ENCODE measurements at places on chromosomes 7 and 10. TPM values are rescaled to one million over a fixed set of nuclear protein-coding genes. Genes with fewer than 3 reads are reported as not detected.

DNA sequence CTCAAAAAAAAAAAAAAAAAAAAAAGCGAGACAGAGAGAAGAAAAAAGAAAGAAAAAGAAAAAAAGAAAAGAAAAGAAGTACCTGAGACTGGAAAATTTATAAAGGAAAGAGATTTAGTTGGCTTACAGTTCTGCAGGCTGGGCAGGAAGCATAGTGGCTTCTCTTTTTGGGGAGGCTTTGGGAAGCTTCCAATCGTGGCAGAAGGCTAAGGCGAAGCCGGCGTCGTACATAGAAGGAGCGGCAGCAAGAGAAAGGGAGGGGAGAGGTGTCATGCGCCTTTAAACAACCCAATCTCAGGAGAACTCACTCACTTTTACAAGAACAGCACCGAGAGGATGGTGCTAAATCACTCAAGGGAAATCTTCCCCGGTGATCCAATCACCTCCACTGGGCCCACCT lies 272.1 kb upstream of the FOXK1 start:
- DNase-seq, result no peak

DNA sequence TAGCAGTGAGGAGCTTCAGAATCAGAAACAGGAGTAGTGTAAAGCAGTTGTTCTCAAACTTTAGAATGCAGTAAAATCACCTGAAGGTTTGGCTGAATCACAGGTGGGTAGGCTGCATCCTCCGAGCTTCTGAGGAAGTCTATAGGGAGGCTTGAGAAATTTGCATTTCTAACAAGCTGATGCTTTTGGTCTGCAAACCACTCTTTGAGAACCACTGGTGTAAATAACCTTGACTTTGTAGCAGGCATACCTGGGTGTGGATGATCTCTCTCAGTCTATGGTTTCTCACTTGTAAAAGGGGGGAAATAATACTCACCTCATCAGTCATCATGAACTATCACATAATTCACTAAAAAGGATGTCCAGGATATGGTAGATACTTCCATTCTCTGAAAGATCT lies 118.1 kb downstream of the SRI start:
- DNase-seq, result no peak

GRCh38 chr10:119501690-119502089 lies 40.8 kb downstream of the RGS10 start:
- DNase-seq, result no peak

DNA sequence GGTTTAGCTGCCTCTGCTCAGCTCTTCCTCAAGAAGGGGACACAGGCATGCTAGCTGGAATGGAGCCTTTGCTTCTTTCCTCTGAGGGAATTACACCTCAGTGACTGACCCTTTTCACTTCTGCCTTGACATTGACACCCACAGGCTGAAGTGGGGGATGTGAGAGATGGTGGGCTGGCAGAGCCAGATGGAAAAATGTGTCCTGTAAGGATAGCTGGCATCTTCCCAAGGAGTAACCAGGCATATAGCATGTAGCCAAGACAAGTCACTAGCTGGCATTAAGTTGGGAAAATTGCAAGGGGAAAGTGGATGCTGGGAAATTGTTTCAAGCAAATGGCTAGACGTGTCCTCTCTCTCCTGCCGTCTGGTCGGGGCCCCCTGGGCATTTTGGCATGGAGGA lies 19.9 kb downstream of the STMP1 start:
- DNase-seq, result no peak

DNA sequence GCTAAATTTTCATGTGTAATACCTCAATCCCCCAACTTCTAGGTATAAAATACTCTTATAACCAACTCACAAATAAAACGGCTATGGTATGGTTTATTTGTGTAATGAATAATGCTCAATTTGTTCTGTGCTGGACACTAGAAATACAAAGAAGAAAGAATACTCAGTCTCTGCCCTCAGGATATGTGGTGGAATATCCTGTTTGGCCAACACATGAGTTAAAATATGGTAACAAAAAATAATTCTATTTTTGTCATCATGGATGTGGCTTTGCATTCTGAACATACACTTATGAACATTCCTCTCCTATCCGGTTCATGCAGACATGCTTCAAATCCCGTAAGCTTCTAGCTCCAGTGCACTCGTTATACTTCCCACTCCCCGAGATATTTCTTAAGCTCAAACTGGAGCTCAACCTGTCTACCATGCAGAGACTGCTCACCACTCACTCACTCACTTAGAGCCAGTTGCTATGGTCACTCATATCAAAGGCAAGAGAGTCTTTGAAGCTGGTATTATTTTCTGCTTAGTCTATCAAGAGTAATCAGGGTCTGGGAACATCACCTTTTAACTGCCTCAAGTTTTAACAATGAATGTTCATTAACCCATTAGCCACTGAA lies 53.8 kb upstream of the SLC16A12 start:
- no peak for DNase-seq

- DNase-seq, result no peak
Measured at GRCh38 chr10:77944519-77944918, 18.0 kb upstream of the DLG5 start.

DNA sequence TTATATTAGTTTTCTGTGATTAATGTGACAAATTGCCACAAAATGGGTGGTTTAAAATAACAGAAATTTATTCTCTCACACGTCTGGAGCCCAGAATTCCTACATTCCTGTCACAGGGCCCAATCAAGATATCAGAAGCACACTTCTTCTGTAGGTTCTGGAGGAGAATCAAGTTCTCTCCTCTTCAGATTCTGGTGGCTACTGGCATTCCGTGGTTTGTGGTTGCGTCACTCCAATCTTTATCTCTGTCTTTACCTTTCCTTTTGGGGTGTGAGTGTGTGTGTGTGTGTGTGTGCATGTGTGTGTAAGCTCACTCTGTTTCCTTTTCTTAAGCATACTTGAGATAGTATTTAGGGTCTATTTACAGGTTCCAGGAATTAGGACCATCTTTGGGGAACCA lies 115.5 kb upstream of the DKK1 start:
- no peak for DNase-seq

DNA sequence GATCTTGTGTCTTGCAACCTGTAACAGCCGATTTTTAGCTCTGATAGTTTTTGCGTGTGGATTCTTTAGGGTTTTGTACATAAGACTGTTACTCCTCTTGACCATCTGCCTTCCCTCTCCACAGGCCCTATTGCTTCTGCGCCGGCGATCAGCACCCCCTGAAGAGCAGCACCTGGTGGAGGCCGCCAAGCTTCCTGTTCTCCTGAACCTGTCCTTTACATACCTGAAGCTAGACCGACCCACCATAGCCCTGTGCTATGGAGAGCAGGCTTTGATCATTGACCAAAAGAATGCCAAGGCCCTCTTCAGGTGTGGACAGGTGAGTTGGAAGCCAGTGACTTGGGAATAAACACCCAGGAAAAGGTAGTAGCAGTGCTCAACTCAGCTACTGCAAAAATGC lies 12.6 kb downstream of the FKBP6 start:
- no peak for DNase-seq

GRCh38 chr10:121078672-121079102 lies 227.5 kb downstream of the WDR11 start:
- peak; percentile 54 for DNase-seq

DNA sequence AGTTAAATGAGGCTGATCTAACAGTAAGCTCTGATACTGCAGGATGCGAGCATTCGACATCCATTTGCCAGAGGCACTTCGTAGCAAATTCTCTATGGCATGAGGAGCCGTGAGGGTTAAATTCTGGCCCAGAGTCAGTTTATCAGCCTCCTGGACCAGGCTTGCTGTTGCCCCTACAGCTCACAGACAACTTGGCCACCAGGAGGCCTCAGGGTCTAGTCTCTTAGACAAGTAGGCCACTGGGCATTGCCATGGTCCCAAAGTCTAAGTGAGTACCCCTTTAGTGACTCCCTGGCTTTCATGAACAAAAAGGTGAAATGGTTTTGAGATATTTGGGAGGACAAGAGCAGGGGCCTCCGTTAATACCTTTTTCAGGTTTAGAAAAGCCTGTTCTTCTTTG lies 178.0 kb upstream of the MBL2 start:
- no peak for DNase-seq

DNA sequence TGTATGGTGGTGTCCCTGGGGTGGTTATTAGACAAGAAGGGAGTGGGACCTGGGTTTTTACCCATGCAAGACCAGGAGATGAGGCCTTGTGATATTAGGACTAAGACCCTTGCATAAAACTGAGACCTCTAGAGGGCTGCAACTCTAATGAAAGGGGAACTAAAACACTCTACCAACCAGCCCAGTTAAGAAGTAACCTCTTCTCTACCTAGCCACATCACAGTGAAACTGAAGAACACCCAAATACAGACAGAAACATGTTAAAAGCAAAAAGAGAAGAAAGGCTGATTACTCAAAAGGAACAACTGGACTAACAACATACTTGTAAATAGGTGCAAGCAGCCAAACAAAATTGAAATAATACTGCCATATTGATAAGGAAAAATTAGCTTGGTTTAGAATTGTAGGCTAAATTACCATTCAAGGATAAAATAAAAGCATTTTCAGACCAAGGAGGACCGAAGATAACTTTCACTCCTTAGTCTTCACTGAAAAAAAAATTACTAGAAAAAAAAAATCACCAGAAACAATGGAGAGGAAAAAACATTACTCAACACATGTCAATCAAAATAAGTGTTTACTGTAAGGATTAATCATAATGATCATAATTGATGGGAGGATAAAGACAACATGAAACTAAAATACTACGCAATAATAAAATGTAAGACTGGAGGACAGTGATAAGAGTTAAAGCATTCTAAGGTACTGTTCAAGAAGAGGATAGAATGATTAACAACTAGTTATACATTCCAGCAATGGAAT lies 27.6 kb downstream of the ERLIN1 start:
- DNase-seq, result no peak

GRCh38 chr10:110376767-110377160 lies 72.0 kb upstream of the SMNDC1 start:
- DNase-seq, result no peak

- DNase-seq, result no peak
Measured at GRCh38 chr10:2917926-2918325, 149.4 kb upstream of the PFKP start.

DNA sequence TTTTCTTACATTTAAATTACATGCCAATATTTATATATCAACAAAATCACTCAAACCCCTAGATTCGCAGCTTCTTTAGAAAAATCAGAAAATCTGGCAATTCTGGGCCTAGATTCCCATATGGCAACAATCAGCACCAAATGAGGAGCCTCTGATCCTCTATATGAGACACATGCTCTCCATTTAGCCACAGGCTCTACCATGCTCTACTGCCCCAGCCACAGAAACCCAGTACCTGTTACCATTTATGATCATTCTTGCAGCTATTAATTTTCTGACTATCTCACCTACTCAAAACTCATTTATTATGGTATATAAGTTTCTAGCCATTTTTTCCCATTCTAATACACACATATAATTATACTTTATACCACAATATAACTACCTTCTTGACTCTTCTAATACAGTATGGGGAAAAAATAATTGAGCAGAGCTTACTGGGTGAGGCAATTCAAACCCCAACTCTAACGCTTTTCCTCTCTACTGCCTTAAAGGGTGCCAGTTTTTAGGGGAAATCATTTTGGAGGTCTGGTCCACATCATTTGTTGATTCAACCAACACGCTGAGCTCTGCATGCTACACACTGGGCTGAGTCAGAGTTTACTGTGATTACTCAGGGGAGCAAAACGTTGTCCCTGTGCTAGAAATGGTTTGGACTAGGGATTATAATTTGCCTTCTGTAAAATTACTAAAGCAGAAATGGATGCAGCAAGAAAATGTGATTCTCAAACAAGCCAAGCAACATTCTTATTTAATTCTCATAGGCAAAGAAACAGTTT lies 11.6 kb downstream of the PDLIM1 start:
- DNase-seq, result no peak

GRCh38 chr7:25289518-25289917 lies 61.2 kb upstream of the NPVF start:
- DNase-seq, result no peak

DNA sequence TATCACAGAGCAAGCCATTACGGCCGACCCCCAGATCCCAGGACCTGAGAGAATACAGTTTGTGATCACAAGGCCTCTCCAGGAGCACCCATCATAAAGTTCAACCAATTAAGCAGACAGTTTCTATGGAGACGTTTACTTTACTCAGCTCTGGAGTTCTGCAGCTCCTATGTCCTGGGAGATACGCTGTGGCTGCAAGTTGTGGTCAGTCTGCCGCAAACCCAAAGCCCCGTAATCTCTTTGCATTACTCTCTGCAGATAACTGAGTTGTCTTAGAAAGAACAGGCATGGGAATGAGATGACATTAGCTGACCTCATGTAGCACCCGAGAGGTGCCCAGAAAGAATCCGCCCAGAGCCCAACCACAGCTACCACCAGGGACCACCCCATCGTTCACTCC lies 305.1 kb downstream of the FGFR2 start:
- no peak for DNase-seq

DNA sequence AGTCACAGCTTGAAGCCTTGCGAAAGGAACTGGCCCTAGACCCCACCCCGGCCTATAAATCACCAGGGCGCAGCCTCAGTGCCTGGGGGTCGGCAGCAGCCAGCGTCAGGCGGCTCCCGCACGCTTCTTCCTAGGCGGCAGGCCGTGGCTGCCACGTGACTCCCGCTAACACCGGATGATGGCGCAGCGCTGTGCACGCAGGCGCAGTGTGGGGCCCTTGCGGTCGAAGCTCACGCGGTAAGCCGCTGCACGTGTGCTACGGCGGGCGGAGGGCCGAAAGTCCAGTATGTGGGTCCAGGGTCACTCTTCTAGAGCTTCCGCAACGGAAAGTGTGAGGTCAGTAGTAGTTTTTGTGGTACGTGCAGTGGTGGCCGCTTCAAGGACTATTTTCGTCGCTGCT lies at the start of gene STK31:
STK31 (plus strand) TSS at position 220 of the 400 bp plus-strand sequence; CDS start at position 287, 67 bp downstream.
- no peak for DNase-seq

DNA sequence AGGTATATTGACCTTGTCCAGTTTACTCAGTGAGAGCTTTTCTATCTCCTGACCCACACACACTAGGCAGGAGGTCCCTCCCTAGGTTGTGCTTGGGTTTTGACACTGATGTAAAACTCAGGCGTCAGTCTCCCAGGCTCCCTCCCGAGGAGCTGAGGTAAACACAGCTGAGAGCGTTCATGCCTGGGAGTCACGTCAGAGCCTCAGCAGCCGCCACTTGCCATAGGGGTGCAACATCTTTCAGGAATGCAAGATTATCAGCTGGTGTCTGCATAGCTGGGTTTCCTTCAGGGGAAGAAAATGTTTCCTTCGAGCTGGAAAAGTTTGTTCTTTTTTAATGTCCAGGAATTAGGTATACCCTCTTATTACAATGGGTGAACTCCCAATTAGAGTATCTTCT lies 70.6 kb downstream of the FGFR2 start:
- no peak for DNase-seq

Gene CCDC172
- total RNA-seq, result not detected

Gene LAMB4
- total RNA-seq, result not detected

Gene SLC16A12
- 0.24 TPM for total RNA-seq

Gene PAX2
- 0.15 TPM for total RNA-seq

Gene ARID5B
- total RNA-seq, result 27.2 TPM

Gene GPR158
- total RNA-seq, result 0.16 TPM
